ENCODE measurements at places on chromosomes 5 and 9.

DNA sequence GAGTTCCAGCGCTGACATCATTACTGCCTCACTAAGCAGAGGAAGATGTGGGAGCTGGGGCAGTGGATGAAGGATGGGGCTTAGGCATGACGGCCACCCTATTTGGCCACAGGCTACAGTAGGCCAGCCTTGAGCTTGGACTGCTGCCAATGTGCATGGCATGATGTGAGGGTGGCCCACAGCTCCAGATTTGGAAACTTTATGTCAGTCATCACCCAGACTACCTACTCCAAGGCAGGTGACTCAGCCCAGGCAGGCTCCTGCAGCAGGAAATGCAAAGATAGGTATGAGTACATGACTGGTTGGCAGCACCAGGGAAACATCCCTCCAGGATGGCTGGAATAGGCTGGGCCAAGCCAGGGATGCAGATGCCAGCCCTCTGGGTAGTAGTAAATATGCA, 303.6 kb downstream of the SPOCK1 start:
- no peak for DNase-seq

- DNase-seq = no peak
Measured at GRCh38 chr5:81302596-81302995, 1.2 kb downstream of the ZCCHC9 start.

GRCh38 chr5:16582081-16582480, 34.7 kb downstream of the RETREG1 start:
- DNase-seq = no peak

- DNase-seq = no peak
Measured at GRCh38 chr9:95415158-95415557, 97.6 kb upstream of the FANCC start.

- DNase-seq = no peak
Measured at GRCh38 chr9:123584202-123585176, 228.5 kb downstream of the CRB2 start.
